ENCODE measurements at places on chromosomes 5 and 9.
A peak's percentile ranks its signal among the peaks of the same experiment; 100 is the strongest.

- no peak for DNase-seq
Measured at GRCh38 chr5:5572976-5573797, 150.7 kb downstream of the ICE1 start.

GRCh38 chr9:9942764-9943424 lies 669.9 kb downstream of the PTPRD start:
- DNase-seq: peak; percentile 58

DNA sequence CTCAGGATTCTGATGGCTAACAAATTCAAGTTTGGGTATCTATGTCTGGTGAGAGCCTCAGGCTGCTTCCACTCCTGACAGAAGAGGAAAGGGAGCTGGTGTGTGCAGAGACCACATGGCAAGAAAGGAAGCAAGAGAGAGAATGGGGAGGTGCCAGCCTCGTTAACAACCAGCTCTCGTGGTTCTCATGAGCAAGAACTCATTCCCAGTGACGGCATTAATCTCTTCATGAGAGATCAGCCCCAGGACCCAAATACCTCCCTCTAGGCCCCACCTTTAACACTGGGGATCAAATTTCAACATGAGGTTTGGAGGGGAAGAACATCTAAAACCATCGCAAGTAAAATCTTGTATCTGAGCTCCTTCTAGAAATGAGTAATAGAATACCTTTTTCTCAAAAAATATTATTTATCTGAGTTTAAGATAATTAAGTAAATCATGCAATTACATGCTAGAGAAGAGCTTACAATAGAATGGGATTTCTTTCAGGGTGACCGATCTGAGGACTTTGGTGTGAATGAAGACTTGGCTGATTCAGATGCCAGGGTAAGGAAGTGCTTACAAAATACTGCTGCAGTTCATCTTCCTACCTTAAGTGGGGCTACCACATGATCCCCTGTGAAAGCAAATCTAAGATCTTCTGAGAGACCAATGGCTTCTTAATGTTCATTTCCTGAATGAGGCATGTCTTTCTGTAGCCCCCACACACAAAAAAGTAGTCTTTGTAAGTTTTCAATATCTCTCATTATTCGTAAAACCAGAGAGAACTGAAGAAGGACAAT lies 11.5 kb downstream of the ANXA1 start:
- DNase-seq: peak; percentile 29

DNA sequence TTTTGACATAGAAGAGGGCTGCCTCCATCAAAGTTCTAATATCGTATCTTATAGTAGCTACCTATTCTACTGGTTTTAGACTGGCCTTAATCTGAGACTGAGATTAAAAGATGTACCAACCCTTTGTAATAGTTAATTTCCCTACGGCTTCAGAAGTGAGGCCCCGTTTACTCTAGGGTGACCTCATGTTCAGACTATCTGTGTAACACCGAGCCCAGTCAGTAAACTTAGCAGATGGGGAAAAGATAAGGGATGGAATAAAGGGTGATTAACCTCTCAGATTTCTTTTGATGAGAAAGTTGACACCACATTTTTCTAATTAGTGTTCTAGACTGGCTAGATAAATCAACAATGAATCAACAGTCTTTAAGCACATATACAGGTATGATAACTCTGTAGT lies 283.1 kb downstream of the KCTD16 start:
- DNase-seq: peak; percentile 5

DNA sequence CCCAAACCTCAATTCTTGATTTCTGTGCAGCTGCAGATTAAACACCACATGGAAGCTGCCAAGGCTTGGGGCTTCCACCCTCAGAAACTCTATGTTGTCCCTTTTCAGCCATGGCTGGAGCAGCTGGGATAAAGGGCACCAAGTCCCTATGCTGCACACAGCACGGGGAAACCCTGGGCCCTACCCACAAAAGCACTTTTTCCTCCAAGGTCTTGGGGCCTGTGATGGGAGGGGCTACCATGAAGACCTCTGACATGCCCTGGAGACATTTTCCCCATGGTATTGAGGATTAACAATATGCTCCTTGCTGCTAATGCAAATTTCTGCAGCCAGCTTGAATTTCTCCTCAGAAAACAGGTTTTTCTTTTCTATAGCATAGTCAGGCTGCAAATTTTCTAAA lies 41.8 kb upstream of the CDH9 start:
- no peak for DNase-seq

- peak; percentile 81 for DNase-seq
Measured at GRCh38 chr5:41793141-41793770, 77.0 kb downstream of the OXCT1 start.

DNA sequence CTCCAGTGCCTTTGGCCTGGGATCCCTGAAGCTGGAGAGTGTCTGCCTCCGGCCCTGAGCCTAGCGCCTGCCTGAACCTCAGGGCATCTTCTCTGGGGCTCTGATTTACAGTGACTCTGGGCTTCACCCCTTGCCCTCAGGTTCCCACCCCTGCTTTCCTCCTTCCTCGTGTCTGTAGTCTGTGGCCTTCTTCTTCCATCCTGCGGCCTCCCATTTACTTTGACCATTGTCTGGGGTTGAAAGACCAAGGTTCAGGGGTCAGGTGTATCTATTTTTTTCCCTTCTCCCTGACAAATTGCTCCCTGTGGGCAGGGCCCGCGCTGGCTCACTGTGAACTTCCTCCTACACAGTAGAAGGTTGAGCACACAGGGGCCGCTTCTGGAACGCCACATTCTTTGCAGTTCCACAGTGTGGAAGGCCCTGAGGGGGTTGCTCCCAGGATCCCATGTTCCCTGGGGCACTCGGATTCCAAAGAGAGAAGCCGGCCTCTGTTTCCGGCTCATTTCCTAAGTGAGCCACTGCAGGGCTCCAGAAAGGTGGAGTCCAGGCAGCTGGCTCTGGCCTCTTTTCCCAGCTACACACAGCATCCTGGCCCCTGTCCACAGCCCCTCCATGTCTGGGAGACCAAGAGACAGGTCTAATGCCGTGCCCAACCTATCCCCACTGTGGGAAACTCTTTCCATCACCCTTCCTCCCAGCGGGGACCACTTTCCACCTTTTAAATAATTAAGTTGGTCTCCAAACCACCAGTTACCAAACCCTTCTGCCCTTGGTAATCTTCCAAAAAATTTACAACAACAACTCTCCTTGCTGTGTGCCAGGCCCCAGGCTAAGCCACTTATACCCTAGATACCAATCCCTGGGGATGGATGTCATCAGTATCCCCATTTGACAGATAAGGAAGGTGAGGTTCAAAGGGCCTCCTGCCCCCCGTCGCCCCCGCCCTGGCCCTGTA lies 140.3 kb upstream of the IER5L start:
- no peak for DNase-seq

DNA sequence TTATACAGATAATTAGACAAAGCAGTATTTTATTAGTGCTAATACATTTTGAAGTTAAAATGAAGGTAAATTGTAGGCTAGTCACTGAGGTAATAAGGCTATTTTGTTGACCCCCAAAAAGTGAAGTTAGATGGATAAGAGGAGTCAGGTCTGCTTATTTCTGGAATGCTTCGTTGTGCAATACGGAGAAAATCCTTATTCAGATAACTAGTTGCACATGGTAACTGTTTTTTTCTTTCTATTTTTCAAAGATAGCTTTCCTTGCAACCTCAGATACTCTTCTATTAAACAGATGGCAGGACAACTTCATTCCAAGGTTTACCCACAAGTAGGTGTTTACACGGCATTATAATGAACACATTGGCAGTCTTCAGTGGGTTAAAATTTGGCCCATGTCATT lies 101.1 kb downstream of the TMEM174 start:
- no peak for DNase-seq

DNA sequence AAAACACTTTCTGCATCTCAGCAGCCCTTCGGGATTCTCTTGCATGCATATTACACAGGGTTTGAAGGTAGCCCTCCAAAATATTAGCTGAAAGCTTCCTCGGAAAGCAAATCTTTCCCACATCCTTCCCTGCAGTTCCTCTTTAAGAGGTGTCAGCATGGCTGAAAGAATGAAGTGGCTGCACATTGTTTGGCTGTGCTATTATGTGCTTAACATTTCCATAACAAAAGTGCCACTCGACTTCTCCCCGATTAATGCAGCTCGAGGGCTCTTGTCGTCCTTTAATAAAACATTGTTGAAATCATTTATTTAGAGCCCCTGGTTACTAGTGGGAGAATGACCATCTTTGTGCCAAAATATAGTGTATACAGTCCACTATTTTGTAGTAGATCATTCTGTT lies 6.5 kb downstream of the GAS1 start:
- DNase-seq: no peak

GRCh38 chr5:134511796-134512660 lies 13.4 kb upstream of the JADE2 start:
- peak; percentile 38 for DNase-seq

DNA sequence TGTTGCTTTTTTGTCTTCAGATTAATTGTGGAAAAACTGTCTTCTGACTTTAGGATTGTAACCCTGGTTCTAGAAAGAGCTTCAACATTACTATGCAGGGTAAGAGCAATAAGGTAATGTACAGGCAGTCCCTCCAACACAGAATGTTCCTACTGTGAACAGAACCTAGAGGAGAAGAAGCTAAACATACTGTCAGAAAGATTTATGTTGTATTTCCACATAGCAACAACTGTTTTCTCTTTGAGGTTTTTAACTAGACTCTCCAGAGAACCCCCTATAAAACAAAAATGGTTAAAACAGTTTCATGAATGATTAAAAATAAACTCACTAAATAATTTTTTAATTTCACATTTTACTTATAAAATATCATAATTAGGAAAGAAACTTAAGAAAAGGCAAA lies 64.3 kb upstream of the NAA35 start:
- no peak for DNase-seq

GRCh38 chr5:157165668-157166067 lies 396 bp downstream of the GARIN3 start:
- no peak for DNase-seq

GRCh38 chr5:78961743-78962142 lies 23.4 kb downstream of the ARSB start:
- DNase-seq: peak; percentile 65

DNA sequence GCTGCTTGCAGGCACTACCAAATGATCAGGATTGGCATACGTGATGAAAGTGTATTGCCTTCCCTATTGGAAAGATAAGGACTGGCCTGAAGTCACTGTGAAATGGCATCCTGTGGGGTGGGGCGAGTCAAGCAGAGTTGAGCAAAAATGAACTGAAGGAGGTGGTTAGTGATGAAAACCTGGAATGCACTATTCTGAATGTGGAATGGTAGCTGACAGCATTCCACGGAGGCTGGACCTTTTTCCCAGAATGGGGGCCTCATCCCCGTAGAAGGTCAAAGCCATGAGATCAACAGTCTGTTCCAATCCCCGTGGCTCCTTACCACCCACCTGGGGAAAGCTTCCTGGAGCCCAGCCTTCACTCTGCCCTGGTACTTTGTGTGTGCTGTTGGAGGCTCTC lies 37.7 kb downstream of the ASS1 start:
- DNase-seq: no peak
